ENCODE measurements at places on chromosomes 3 and 15.

GRCh38 chr15:71682001-71682400, 128.4 kb upstream of the NR2E3 start:
- DNase-seq, result no peak

- no peak for DNase-seq
Measured at GRCh38 chr3:173411375-173411973, 13.9 kb downstream of the NLGN1 start.

DNA sequence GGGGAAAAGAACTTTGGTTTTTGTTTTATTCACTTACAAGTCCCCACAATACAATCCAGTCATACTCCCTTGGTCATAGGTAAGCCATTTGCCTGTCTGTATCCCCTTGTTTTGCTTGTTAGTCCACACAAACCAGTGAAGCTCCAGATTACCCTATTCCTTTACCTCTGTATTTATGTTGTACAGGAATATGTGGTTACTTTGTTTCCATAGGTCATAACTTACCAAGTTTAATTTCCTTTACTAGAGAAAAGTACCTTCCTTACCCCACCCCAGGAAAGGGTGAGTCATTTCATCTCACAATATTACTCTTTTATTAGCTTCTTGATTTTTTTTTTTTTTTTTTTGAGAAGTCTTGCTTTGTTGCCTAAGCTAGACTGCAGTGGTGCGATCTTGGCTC, 113.4 kb upstream of the LRRFIP2 start:
- no peak for DNase-seq

DNA sequence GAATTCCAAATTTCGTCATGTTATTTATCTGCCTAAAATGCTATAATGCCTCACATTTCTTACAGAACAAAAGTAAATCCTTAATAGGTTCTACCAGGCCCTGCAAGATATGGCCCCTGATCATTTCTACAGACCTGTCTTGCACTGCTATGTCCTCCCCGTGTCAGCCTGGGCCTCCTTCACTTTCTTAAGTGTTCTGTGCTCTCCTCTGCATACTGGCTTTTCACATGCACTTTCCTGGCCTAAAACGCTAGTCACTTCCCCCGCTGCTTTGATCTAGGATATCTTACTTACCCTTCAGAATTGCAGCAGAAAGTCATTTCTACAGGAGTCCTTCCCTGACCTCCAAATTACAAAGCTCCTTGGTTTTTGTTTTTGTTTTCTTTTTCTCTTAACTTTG, 551.3 kb downstream of the NSUN3 start:
- DNase-seq, result no peak

DNA sequence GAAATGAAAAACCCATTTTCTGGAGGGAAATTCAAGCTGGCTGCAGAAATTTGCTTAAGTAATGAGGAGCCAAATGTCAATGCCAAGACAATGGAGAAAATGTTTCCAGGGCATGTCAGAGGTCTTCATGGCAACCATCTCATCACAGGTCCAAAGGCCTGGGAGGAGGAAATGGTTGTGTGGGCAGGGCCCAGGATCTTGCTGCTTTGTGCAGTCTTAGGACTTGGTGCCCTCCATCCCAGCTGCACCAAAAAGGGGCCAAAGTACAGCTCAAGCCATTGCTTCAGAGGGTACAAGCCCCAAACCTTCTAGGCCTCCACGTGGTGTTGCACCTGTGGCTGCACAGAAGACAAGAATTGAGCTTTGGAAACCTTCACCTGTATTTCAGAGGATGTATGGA, 59.3 kb downstream of the POMGNT2 start:
- DNase-seq, result no peak

- DNase-seq, result no peak
Measured at GRCh38 chr3:52119826-52120225, 34.4 kb downstream of the POC1A start.

DNA sequence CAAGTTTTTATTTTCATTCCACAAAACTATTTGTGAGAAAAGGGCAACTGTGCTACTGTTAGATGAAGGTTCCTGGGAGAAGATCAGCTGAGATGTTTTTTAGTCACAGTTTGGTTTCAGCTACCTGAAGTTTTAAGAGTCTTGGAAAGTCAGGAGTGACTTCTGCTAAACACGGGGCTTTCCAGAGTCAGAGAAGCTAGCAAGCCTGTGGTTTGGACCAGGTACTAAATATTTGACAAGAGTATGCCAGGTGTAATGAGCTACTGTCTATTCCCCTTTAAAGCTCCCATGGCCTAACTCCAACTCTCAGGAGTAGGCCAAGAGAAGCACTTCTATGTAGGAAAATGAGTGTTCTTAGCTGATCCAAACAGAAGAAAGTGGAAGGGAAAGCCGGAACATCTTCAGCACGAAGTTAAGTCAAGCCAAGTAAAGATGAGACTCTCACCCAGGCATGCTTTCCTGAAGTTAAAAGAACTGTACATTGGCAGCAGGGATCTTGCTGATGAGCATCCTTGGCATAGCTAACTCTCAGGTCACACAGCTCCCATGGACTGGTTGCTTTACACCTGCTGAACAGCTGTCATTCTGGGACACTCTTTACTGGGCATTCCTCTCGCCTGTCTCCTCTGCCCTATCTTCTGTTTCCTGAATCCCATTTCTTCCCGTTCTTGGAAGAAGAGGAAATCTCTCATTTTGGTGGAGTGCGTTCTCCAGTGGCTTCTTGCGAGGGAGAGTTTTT, 22.5 kb downstream of the TM4SF18 start:
- no peak for DNase-seq

- no peak for DNase-seq
Measured at GRCh38 chr3:16079519-16079918, 95.0 kb upstream of the GALNT15 start.

GRCh38 chr15:67385971-67386370, 131.4 kb downstream of the IQCH start:
- no peak for DNase-seq

- no peak for DNase-seq
Measured at GRCh38 chr3:171827385-171827784, 15.8 kb upstream of the TMEM212 start.

DNA sequence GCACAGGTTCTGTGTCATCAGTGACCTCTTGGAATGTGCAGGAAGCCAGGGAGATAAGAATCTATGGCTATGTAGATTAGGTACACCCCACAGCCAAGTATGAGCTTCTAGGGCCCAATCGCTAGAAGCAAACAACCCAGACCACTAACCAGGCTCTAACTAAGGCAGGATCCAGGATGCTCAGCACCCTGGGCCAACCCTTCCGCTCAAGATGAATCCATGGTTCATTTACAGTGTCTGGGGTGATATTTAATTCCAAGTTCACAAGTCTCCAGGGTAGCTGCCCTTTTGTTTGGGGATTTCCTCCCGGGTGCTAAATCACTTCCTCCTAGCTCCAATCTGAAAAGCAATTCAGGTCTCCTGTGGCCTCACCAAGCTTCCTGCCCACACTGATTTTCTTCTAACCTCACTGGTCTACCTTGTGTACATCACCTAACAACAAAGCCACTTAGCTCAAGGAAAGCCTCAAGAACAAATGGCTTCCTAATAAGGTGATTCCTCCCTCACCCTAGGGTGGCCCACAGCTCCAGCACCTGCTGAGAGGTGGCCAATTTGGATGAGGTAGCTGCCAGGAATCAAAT, 2.4 kb downstream of the EHD4 start:
- DNase-seq, result no peak

- DNase-seq, result no peak
Measured at GRCh38 chr3:21345382-21345976, 405.5 kb downstream of the ZNF385D start.

DNA sequence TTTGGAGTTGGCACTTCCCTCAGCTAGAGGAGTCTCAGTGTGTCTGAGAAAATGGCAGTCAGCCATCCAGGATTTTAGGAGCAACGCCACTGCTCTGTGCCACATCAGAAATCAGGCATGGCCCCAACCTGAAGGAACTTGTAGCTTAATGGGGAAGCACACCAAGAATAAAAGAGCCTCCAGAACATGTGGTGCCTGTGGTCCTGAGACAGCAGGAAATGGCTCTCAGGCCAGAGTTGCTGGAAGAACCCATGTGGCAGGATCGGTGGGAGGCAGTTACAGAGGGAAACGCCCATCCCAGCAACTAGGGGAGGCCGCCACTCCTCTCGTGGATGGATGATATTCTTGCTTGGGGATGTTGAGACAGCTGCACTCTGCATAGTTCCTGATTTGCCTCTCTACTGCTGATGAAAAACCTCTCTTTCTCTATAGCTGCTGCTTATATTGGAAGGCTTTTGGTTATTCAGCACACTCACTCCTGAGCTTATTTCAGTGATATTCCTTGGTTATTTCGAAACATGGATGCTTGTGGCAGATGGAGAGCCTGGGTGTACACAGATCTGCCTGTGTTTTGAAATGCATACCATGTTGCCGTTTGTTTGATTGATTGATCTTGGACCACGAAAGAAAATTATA, 52.4 kb downstream of the KLHL25 start:
- DNase-seq, result no peak

GRCh38 chr3:103195216-103195615, 760.4 kb downstream of the ZPLD1 start:
- no peak for DNase-seq

DNA sequence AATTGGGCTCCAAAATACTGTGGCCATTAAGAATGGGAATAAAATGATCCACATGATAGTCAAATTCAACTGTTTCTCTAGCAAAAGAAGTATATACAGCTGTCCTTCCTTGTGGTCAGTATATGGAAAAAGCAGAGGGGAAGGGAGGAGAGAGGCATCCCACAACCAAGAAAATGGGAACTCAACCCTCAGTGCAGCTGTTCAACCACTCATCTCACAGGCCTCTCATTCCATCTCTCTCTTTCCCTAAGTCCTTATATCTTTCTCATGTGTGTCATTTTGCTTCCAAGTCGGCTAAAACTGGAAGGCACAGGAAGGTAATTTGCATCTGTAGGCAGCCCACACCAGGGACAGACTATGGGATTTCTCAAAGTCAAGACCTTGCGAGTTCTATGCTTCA, 27.5 kb downstream of the AVEN start:
- no peak for DNase-seq

- DNase-seq, result no peak
Measured at GRCh38 chr15:49122541-49123062, 32.8 kb downstream of the COPS2 start.

GRCh38 chr3:113183748-113184661, 27.4 kb upstream of the BOC start:
- DNase-seq, result no peak

- DNase-seq, result peak; percentile 25
Measured at GRCh38 chr3:177777699-177778098, 580.4 kb upstream of the TBL1XR1 start.

DNA sequence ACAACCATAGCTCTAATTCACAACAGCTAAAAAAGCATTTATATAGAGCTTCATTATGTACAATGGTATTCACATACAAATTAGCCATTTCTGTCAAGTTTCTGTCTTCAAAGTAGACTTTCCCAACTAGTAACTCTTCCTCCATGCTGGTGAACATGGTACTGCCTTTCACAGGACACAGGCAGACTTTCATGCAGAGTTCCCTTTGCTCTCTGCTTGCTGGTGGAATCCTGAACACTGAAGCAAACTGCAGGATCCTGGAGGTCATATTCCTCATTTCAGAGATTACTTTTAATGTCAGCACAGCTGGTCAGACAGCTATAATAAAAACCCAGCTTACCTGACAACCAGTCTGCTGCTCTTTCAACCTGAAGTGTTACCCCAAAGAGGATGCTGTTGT, 53.6 kb downstream of the TASOR start:
- no peak for DNase-seq

DNA sequence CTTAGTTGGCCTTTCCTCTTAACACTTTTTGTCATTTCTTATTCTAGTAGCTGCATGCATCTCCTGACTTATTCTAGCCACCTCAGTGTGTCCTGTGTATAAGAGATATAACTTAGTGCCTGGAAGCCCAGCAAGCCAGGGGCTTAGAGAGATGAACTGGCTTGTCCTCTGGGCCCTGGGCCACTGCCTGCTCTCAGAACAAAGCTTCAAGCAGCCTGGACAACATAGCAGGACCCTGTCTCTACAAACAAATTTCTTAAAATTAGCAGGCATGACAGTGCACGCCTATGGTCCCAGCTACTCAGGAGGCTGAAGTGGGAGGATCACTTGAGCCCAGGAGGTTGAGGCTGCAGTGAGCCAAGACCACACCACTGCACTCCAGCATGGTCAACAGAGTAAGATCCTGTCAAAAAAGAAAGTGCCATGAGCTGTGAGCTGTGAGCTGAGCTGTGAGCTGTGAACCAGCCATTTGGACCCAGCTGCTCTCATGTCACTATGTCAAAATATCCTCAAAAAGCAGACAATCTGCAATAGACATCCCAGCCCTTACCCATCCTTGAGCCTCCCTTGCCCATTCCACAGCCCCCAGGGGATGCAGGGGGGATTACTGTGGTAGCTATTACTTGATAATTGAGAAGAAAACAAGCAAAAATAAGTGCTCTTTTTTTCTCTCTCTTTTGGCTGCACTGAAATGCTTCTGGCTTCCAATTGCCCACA, 174.5 kb downstream of the OPA1 start:
- DNase-seq, result no peak

GRCh38 chr3:84965141-84965540, 6.4 kb downstream of the CADM2 start:
- peak; percentile 16 for DNase-seq

- no peak for DNase-seq
Measured at GRCh38 chr3:151135541-151136337, 50.3 kb downstream of the MED12L start.

DNA sequence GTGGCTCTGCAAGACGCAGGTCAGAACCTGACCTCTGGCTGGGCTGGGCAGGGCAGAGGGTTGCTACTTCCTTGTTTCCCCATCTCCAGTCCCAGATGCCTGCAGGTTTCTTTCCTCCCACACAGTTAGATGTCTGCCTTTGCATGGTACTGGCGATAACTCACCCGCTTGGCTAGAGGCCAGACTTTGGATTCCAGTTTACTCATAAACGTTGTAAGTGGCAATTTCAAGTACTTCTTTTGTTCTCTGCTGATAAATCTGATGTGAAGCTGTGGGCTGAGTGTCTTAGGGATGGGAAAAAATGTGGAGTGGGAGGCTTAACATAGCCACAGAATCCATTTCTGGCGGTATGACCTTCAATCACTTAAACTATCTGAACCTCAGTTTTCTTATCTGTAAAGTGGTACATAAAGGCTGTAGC, 194.2 kb downstream of the EBLN2 start:
- DNase-seq, result no peak

GRCh38 chr3:20752416-20752815, 566.4 kb upstream of the SGO1 start:
- no peak for DNase-seq

GRCh38 chr15:78432664-78433063, 5.4 kb upstream of the IREB2 start:
- DNase-seq, result no peak

DNA sequence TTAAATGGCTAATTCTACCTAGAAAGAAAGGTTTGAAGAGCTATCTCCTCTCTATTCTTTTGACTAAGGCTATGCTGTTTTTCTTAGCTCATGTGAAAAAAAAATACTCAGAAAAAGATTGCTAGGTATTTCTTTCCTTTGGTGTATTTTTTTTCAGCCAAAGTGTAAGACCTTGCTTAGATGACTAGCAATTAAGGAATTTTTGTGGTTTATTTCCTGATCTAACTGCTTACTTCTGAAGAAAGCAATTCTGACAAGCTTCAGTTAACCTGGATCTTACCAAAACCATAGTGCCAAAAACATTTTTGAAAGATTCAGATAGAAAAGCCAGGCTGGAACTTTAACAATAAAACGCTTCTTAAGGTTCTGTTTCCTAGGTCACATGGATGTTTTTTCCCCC, 315.6 kb downstream of the SOX2 start:
- no peak for DNase-seq

Measured in HuH-7.5 (cell line).